T-helper 2 cell (primary cell): ENCODE measurements at places on chromosomes 12 and 14.

DNA sequence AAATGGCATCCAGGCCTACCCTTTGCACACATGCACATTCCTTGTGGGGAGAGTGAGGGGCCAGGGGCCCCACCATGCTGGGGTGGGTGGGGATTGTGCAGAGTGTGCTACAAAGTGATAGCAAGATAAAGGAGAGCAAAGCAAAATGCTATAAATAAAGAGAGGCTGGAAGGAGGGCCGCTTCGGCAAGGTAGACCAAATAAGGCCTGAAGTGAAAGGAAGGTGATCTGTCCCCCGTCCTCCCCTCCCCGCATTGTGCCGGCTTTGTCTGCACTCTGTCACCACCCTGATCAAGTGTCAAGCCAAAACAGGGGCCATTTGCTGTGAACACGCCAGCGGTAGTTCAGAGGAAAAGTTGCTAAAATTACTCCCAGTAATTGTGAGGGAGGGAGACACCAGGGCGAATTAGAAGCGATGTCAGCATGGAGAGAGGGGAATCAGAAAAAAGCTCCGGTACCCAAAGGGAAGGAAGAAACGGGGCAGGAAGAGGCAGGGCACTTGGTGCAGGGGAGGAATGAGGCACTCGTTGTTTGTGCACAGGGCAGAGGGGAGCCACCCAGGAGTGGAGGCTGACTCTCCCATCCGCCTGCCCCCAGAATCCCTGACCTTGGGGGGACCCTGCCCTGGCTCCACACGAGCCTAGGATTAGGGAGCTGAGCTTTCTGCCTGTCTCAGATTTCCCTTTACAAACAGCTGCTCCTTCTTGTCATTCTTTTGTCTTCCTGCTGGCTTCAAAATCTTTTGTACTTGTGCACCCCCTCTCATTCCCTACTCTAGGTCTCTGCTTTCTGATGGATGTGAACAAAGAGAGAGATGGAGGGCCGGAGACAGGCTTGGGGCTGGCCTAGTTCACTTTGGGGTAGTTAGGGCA lies 2.9 kb upstream of the MYH7 start:
- no peak for DNase-seq

DNA sequence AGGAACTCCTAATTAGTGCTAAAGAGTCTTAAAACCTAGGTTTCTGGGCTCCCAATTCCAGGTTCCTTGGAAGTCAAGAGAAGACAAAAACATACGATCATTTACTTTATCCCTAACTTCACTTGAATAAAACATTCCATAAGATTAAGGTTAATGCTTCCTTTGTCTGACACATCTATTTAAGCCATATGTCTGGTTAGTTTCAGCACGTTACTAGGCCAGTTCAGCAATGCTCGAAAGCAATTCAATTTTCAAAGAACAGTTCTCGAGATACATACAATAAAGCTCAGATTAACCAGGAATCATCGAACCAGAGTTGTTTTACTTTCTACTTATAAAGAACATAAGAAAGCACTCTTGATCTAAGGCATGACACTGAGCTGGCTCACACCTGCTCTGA lies 68.0 kb upstream of the POC1B start:
- DNase-seq: no peak

DNA sequence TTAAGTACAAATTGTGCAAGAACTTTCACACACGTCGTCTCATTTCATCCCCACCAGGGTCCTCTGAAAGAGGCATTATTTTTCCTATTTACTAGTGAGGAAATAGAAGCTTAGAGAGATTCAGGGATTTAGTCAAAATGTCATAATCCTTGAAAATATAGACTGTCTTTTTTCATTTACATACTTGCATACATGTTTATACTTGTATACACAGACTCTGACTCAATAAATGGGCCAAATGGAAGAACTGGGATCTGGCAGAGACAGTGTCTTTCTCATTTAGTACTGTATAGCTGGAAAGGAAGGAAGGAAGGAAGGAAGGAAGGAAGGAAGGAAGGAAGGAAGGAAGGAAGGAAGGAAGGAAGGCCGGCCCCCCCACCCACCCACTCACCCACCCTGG lies 357.7 kb upstream of the SOX5 start:
- no peak for DNase-seq

GRCh38 chr14:75234173-75235115 lies 44.2 kb upstream of the FOS start:
- no peak for DNase-seq

DNA sequence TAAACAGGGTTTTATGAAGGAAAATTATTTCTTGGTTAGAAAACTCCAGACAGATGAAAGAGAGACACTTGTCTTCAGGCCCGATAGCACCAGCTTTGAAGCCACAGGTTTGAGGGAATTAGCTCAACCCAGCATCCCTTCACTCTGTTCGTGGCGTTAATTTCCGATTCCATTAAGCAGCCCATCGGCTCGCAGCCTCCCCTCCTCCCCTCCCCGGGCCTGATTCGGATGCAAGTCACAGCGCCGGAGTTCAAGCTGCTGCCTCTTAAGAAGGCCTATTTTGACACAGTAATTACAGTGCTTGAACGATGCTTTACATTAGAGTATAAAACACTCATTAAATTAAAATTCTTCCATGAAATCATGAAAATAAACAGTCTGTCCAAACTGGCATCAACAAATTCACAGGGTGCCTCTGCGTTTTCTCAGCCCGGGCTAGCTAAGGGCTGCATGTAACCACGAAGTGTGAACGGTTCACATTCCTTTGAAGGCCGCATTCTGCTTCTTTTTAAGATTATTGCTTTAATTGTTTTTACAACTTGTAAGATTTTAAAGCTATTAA lies 145.8 kb downstream of the DICER1 start:
- DNase-seq: no peak

DNA sequence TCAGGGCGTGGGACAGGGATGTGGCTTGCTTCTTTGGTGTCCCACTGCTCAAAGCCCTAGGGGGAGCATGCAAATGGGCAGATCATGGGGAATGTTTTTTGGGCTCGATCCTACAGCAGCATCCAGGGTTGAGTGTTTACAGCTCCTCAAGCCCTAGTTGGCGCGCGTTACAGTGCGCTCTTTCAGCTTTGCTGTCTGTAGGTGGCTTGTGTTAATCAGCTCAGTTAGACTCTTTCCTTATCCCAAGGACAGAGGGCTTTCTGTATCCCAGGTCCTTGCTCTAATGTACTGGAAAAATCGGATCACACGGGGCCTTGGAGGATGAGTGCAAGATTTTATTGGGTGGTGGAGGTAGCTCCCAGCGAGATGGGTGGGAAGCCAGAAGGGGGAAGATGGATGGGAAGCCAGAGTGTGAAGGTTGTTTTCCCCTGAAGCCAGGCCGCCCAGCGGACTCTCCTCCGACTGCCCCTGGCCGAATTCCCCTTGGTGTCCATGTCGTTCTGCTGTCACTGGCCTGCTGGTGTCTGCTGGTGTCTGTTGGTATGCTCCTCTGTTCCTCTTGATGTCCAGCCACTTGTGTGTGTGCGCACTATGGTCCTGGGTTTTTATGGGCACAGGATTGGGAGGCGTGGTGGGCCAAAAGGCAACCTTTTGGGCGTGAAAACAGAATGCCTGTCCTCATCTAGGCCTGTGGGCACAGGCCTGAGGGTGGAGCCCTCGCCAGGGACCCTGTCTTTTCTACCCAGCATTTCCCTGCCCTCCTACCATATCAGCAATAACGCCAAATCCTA lies 10.7 kb upstream of the TXNRD1 start:
- DNase-seq: no peak
